Fibroblast of pulmonary artery (primary cell): ENCODE measurements at places on chromosomes 2 and 18.

DNA sequence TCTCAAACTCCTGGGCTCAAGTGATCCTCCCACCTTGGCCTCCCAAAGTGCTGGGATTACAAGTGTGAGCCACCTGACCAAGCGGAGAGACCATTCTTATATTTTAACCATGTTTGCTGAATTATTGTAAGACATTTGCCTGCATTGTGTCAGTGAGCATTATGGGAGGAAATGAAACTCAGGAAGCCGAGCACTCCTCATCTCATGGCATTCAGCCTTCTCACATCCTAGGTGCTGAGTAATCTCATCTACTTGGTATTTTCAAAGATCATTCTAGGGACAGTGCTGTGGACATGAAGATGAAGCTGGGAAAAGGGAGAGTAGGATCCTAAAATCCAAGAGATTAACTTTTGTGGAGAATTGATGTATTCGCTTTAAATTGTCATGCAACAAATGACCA, 66.1 kb downstream of the NAPG start:
- no peak for DNase-seq

GRCh38 chr2:79090693-79091092, 2.9 kb upstream of the REG1B start:
- DNase-seq, result no peak

DNA sequence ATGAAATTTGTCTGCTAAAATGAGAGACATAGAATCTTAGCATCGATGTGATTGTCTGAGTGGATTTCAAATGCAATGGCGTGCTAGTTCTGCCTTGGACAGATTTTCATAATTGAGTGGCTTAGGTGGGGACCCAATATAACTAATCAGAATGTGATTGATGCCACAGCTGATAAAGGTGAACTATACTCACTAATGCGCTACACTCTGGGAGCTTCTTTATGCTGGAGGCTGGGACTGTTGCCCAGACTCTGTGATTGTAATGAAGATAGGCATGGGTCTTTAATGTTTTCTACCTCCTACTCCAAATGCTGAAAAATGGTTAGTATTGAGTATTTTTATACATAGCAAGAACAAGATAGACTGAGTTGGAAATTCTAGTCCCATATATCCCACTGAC, 339.5 kb upstream of the SLC39A10 start:
- DNase-seq, result no peak

- no peak for DNase-seq
These were observed 18.7 kb upstream of the LMAN1 start for GRCh38 chr18:59377613-59378337.

GRCh38 chr2:11835403-11835802, 89.0 kb downstream of the LPIN1 start:
- DNase-seq, result peak; percentile 22

- DNase-seq, result no peak
These were observed 102.6 kb downstream of the RTN4 start for GRCh38 chr2:54947646-54948045.

DNA sequence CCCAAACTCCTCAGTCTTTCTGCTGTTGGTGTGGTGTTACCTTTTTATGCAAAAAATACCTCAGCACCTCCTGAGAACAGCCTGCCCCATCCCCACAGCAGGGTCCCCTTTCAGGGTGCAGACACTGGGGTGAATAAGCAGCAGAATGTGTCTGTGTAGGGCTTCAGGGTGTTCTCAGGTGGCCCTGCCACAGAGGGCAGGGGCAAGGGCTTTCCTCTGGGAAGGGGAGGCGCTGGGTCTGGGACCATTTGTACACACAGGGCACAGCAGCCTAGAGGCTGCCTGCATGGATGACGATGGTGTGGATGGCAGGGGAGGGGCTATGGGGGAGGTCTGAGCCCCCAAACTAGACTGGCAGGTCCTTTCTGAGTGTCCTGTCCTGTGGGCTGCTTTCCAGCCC, 2.6 kb downstream of the HAAO start:
- DNase-seq, result no peak

DNA sequence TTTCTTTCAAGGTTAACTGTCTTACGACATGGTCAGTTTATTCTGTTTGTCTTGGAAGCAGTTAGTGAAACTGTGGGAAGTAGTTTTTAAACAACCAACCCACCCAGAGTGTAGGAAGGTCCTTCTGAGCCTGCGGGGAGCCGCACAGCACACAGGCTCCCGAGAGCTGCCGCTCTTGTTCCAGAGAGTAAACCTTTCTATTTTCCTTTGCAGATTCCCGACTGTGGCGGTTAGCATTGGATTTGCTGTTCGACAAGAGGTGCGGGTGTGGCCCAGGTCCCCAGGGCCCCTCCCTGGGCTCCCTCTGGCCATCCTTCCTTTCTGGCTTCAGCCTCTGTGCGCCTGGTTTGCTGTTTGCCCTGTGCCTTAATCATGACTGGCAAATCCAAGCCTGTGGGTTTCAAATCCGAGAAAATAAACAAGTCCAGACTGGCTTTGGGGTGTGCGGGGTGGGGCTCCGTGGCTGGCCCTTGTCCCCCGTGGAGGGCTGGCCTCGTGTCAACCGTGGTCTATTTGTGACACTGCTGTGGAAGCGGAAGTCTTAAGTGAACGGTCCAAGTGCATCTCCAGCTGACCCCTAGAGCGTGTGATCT, 30.7 kb downstream of the IMPA2 start:
- DNase-seq, result peak; percentile 19

GRCh38 chr2:55839182-55839819, 84.3 kb downstream of the EFEMP1 start:
- DNase-seq, result peak; percentile 46

DNA sequence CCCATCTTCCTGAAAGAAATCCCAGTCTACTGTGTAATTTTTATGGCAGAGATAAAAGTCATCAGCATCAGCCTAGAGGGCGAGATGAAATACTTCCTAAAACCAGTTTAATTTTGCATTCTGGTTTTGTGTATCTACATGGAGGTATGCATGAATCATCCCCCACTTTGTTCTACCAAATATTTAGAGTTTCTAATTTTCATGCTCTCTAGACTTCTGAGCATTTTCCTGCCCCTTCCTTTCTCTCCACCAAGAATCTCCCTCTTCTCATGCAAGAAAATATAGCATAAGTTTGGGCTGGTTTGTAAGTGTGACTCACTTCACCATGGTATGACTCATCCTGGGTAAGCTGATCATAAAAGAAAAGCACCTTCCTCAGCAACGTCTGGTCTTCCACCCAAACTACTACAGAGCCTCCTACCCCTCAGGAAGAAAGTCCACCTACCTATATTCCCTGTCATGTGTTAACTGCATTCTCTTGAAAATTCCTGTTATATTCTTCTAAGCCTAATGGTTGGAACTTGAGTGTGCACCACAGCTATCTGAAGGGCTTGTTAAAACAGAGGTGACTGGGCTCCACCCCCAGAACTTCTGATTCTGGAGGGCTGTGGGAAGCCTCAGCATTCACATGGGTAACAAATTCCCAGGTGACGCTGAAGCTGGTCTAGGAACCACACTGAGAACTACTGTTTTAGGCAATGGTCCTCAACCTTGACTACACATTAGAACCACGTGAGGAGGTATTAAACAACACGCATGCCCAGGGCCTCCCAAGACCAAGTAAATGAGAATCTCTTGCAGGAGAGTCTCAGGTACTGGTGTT, 37.4 kb upstream of the RAPGEF4 start:
- peak; percentile 61 for DNase-seq

GRCh38 chr2:34266908-34267697, 668.0 kb upstream of the FAM98A start:
- no peak for DNase-seq

- DNase-seq, result no peak
These were observed 55.2 kb upstream of the MAPRE2 start for GRCh38 chr18:34985963-34986362.

GRCh38 chr2:198316852-198317396, 512.5 kb downstream of the PLCL1 start:
- DNase-seq, result no peak

- DNase-seq, result peak; percentile 59
These were observed 31.9 kb downstream of the PRKRA start for GRCh38 chr2:178419123-178419522.

DNA sequence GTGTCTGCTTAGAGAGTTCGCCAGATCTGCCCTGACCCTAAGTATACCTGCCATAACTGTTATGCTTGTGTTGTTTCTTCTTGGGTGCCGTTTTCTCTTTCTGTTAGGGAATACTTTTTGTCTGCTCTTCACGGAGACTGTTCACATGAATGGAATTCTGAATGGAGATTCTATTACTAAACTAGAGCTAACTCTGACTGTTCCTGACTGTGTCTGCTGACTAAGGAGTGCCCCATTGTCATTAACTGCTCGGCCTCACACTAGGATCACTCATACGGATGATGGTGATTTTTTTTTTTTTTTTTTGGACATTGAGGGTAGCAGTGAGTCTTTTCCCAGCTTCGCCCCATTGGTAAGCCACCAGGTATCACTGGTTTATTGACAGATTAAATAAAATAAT, 104.8 kb upstream of the SLC8A1 start:
- no peak for DNase-seq

DNA sequence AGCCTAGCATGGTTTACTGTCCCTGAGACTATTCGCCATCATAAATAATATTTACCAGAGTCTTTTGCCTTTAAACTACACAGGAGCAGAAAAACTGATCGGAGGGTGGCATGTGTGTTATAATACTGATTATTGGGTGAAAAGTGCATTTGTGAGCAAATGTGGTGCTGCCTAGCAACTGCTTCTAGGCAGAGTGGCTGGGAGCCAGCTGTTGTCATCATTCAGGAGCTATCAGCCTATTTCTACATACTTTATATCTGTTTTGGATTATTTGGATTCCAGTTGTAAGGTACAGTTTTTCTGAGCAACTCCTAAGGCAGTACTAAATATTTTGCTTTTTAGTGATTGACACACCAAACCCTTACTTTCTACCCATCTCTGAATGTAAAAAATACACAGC, 75.0 kb upstream of the MSTN start:
- DNase-seq, result peak; percentile 46

DNA sequence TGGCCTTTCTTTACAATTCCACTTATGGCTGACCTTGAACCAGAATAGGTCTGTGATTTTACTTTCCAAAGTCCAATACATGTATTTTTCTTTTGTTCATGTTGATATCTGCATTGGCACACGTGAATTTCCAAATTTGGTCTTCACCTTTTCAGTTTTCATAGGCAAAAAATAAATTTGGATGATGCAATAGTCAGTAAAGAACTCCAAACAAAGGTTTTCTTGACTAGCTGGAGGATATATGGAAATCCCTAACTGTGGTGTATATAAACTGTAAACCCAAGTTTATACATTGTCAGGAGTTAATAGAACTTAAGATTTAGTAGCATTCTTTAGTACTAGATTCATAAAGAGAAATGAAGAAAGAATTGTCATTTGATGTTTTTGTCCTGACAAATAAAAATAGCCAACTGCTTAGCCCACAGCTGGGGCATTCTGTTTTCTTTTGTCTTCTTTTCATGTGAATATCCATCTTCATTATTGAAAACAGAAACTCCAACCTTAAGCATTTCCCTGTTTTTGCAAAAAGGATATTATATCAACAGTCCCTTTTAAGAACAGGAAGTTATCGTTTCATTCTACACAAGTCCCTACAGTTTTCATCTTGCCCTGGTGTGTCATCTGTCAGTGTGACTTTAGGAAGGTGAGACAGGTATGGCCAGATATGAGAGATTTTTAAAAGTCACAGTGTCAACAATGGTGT, 132.9 kb downstream of the BCL2 start:
- DNase-seq, result no peak

DNA sequence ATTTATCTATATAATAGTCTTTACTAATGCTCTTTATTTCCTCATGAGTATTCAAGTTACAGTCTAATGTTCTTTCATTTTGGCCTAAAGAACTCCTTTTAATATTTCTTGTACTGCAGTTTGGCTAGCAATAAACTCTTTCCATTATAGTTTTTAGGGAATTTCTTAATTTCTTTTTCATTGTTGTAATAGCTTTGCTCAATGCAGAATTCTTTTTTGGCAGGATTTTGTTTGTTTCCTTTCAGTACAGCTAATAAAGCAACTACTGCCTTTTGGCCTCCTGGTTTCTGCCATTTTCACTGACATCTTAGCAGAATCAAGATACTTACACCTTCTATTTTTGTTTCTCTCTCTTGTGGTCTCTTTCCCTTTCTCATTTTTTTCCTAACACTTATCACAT, 390.4 kb upstream of the RGPD4 start:
- DNase-seq, result no peak
